ENCODE measurements at places on chromosomes 1 and 21. TPM values are rescaled to one million over a fixed set of nuclear protein-coding genes. Genes with fewer than 3 reads are reported as not detected.

- H3K27me3 ChIP-seq = no peaks in the 10 kb centered on the region
- no peak overlapping the region for H3K27ac ChIP-seq
- H3K4me3 ChIP-seq = no peak overlapping the region
- no peaks in the 10 kb centered on the region for H3K4me1 ChIP-seq
- no peak for DNase-seq
- H3K36me3 ChIP-seq = no peaks in the 10 kb centered on the region
These were observed 130.4 kb downstream of the HS2ST1 start for GRCh38 chr1:87044840-87045239.

- H3K27ac ChIP-seq = no peak overlapping the region
- H3K4me1 ChIP-seq = no peaks in the 10 kb centered on the region
- no peaks in the 10 kb centered on the region for H3K36me3 ChIP-seq
These were observed 99.2 kb downstream of the TRIM11 start for GRCh38 chr1:228307218-228308023.

TEX38 gene
- not detected for total RNA-seq

DNA sequence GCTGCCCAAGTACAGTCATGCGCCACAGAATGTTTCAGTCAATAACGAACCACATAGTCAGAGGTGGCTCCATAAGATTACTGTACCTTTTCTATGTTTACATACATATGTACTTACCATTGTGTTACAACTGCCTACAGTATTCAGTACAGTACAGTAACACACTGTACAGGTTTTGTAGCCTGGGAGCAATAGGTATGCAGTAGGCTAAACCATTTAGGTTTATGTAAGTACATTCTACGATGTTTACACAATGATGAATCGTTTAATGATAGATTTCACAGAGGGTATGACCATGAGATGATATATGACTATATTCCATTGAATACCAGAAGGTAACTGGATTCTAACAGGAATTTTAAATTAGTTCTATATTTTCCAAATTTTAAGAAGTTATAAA is 10.5 kb downstream of the YY1AP1 start:
- H3K4me3 ChIP-seq = no peak overlapping the region
- no peak overlapping the region for H3K27ac ChIP-seq
- H3K4me1 ChIP-seq = peaks cover 28% of the 10 kb centered on the region
- no peaks in the 10 kb centered on the region for H3K27me3 ChIP-seq
- H3K36me3 ChIP-seq = peaks cover 76% of the 10 kb centered on the region

DNA sequence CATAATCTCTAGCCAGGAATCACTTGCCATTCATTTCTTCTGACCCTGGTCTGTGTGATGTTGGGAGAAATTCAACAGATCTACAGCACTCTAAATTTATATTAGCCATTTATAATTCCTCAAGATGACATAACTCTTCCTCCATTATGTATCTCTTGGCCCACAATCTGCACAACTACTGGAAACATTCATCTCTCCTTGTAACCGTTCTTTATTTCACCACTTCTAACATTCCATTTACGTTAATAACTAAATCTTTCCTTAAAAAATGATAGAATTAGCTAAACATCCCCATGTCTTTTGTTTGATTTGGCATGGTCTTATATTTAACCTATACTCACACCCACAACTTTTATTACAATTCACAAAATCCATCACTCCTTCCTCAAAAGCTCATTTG is 166.0 kb downstream of the COL11A1 start:
- no peak overlapping the region for H3K4me3 ChIP-seq
- no peaks in the 10 kb centered on the region for H3K4me1 ChIP-seq
- no peaks in the 10 kb centered on the region for H3K27me3 ChIP-seq
- DNase-seq = no peak

- no peak overlapping the region for H3K27ac ChIP-seq
- no peak overlapping the region for H3K4me3 ChIP-seq
- H3K4me1 ChIP-seq = no peaks in the 10 kb centered on the region
- H3K27me3 ChIP-seq = no peaks in the 10 kb centered on the region
- DNase-seq = no peak
- H3K36me3 ChIP-seq = no peaks in the 10 kb centered on the region
These were observed 79.4 kb downstream of the ERICH3 start for GRCh38 chr1:74593887-74594866.

DNA sequence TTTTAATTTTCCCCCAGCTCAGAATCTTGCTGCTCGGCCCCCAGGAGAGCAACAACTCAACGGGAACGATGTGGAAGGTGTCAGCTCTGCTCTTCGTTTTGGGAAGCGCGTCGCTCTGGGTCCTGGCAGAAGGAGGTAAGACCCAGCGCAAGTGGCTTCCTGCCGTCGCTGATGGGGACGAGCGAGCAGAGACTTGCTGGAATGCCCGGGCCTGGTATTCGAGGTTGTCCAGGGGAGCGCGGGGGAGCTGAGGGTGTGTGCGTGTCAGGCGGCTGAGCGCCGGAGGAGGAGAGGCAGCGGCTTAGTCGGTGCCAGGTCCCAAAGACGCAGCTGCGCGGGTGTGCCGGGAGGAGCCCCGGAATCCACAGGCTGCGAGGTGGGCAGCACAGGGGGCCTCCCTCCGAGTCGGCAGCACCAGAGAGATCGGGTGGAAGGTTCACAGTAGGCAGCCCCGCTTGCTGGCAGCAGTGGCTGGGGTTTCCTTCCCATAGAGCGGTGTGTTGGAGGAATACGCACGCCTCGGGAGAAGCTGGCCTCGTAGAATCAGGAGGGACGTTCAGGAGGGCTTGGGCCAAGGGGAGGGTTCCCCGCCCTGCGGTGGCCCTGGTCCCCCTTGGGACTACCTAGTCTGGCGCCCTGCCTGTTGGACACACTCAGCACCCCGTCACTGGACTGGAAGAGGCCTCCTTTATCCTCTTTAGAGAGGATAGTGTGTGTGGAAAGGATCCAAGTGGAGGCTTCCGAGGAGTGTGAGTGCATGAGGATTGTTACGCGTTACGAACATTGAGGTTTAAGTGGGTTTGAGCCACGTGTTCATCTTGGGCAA is 547 bp downstream of the PDPN start:
- no peaks in the 10 kb centered on the region for H3K36me3 ChIP-seq
- H3K4me3 ChIP-seq = peak overlapping the region; percentile 48
- H3K27me3 ChIP-seq = no peaks in the 10 kb centered on the region
- peak overlapping the region; percentile 71 for H3K27ac ChIP-seq
- no peaks in the 10 kb centered on the region for H3K4me1 ChIP-seq
- no peak for DNase-seq

- no peaks in the 10 kb centered on the region for H3K27me3 ChIP-seq
- no peak for DNase-seq
- peak overlapping the region; percentile 72 for H3K27ac ChIP-seq
These were observed 1.0 kb downstream of the DDAH1 start for GRCh38 chr1:85463731-85464496.

FAM163A gene
- total RNA-seq = 0.50 TPM

DNA sequence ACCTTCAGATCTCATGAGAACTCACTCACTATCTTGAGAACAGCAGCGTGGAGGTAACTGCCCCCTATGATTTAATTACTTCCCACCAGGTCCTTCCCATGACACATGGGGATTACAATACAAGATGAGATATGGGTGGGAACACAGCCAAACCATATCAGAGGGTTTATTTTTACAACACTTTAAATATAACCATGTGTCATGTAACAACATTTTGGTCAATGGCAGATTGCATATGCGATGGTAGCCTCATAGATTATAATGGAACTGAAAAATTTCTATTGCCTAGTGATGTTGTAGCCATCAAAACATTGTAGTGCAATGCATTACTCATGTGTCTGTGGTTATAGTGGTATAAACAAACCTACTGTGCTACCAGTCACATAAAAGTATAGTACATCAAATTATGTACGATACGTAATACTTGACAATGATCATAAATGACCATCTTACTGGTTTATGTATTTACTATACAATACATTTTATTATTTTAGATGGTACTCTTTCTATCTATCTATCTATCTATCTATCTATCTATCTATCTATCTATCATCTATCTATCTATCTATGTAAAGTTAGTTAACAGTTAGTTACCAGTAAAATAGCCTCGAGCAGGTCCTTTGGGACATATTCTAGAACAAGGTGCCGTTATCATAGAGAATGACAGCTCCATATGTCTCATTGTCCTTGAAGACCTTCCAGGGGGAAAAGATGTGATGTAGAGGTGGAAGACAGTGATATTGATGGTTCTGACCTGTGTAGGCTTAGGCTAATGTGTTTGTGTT is 12.6 kb upstream of the S100B start:
- no peak overlapping the region for H3K4me3 ChIP-seq
- peaks cover 14% of the 10 kb centered on the region for H3K4me1 ChIP-seq
- H3K27me3 ChIP-seq = no peaks in the 10 kb centered on the region
- no peak overlapping the region for H3K27ac ChIP-seq

ADGRL2 gene
- 72.4 TPM for total RNA-seq

DNA sequence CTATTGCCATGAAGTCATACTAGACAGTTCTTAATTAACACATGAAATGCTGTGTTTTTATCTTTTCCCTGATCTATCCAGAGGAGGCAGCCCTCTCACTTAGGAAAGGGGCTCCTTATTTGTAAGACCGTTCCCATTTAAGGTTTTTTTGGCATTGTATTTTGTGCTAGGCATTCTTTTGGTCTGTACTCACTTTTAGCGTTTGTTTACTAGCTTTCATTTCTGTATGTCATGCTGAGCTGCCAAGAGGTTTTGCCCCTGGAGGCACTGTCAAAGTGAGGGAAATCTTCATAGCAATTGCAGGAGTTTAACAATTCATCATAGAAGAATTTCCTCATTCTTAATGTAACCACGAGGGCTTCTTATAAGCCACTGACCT is 59.5 kb downstream of the MTR start:
- no peak for DNase-seq
- no peak overlapping the region for H3K4me3 ChIP-seq
- peak overlapping the region; percentile 8 for H3K27ac ChIP-seq
- peaks cover 9% of the 10 kb centered on the region for H3K4me1 ChIP-seq
- H3K36me3 ChIP-seq = peaks cover 85% of the 10 kb centered on the region

GRCh38 chr1:116147972-116148371 is 36.8 kb downstream of the MAB21L3 start:
- peaks cover 18% of the 10 kb centered on the region for H3K4me1 ChIP-seq
- no peak overlapping the region for H3K4me3 ChIP-seq
- DNase-seq = peak; percentile 64

RUNX3 gene
- total RNA-seq = 4.4 TPM

DNA sequence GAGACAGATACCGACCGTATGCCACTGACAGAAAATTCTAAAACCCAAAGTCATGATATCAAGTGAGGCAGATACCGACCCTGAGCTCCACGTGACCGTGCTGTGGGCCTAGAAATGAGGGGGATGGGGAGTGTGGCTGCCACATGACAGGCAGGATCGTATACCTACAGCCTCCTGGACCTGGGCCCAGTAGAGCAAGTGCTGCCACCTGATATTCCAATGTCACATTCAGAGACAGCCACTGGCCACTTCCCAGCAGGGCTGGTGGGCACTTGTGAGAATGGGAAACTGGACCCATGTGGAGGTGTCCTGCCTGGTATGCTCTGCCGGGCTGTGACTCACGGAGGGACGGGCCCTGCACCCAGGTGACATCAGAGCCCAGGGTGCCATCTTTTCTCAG is 44.6 kb upstream of the CLDN14 start:
- H3K4me3 ChIP-seq = no peak overlapping the region
- DNase-seq = no peak
- no peaks in the 10 kb centered on the region for H3K27me3 ChIP-seq
- no peak overlapping the region for H3K27ac ChIP-seq
- H3K4me1 ChIP-seq = no peaks in the 10 kb centered on the region

DNA sequence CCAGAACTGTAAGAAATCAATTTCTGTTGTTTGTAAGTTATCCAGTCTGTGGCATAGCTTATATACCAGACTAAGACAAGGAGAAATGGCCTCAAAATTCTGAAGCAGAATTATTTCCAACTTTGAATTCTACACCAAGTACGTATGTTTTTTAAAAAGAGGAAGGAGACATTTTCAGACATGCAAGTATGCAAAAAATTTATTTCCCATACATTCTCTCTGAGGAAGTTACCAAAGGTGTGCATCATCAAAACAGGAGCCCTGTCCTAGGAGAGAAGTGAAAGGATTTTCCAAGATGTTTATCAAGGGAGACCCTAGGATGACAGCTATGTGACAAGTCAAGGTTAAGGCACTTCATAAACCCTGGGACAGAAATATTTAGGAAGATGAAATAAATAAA is 49.3 kb upstream of the RABGAP1L start:
- no peak overlapping the region for H3K4me3 ChIP-seq
- no peak overlapping the region for H3K27ac ChIP-seq
- H3K27me3 ChIP-seq = no peaks in the 10 kb centered on the region
- peaks cover 28% of the 10 kb centered on the region for H3K4me1 ChIP-seq
- no peak for DNase-seq

SYNJ1 gene
- total RNA-seq = 8.4 TPM

DNA sequence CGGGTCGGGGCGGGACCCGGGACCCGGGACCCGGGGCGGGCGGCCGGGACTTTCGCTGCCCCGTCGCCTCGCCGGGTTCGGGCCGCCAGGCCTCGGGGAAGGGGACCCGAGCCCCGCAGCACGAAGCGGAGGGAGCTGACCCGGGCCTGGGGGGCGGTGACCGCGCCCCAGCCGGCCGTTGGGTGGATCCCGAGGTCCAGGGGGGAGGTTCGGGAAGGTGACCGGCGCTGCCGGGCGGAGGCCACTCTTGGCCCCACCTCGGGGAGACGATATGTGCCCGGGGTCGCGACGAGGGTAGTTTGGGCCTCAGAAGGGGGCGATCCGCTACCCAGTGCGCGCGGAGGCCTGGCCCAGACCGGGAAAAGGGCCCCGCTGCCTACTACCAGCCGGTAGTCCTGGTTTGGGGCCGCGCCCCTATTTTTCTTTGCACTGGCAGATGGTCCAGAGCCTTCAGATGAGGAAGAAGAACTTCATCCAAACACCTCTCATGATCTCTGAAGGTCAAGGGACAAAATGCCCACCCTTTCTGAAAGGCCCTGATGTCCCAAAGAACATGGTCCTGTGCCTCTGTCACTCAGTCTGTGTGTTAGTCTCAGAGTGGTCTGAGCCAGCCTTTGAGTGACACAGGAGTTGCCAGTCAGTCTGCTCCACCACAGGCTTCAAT is 766 bp downstream of the AGO4 start:
- peak overlapping the region; percentile 96 for H3K4me3 ChIP-seq
- no peak for DNase-seq
- no peaks in the 10 kb centered on the region for H3K27me3 ChIP-seq
- no peaks in the 10 kb centered on the region for H3K36me3 ChIP-seq

DIO1 gene
- not detected for total RNA-seq

S100A14 gene
- total RNA-seq = not detected

- DNase-seq = no peak
- H3K27me3 ChIP-seq = peaks cover 3% of the 10 kb centered on the region
- no peak overlapping the region for H3K4me3 ChIP-seq
These were observed 231.1 kb downstream of the CACNA1E start for GRCh38 chr1:181714428-181714827.

- peaks cover 1% of the 10 kb centered on the region for H3K36me3 ChIP-seq
- peak overlapping the region; percentile 43 for H3K27ac ChIP-seq
- H3K4me3 ChIP-seq = no peak overlapping the region
- DNase-seq = no peak
These were observed 2.8 kb upstream of the ECE1 start for GRCh38 chr1:21292984-21293536.

DNA sequence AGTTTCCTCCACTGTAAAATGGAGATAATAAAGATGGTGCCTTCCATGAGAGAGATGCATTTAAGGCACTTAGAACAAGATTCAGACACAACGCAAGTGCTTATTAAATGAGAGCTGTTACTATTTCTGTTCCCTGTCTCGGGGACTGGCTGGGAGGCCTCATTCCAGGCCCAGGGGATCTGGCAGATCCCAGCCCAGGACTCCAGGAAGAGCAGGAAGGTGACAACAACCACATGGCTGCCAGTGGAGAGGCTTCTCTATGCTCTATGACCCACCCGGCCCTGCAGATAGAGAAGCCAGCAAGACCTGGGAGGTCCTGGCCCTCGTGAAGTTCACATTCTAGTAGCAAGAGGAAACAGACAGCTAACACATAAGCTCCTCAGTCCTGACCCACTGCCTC is 175.5 kb downstream of the ACTL8 start:
- no peaks in the 10 kb centered on the region for H3K27me3 ChIP-seq
- no peaks in the 10 kb centered on the region for H3K4me1 ChIP-seq
- no peaks in the 10 kb centered on the region for H3K36me3 ChIP-seq
- no peak for DNase-seq

All from esophagus muscularis mucosa (tissue), 4 donors.